ENCODE measurements at places on chromosomes 5 and 9.

- DNase-seq: peak; percentile 15
Observed at GRCh38 chr5:165837286-165837685, 2331.9 kb downstream of the MAT2B start.

DNA sequence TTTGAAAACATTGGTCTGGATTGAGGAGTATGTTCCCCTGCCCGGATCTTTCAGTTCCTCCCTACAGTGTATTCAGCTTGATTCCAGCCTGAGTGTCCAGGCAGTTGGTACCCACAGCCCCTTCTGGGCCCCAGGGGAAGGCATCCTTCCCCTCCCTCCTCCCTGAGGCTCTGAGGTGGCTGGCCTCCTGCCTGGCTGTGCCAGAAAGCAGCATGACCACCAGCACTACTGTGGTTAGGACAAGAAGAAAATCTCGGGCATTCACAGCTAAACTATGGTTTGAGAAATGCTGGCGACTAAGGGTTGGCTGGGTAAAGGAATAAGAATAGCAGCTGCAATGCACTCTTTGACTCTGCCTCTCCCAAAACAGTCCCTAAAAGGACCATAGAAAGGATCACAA, 84.6 kb upstream of the LIFR start:
- DNase-seq: no peak

DNA sequence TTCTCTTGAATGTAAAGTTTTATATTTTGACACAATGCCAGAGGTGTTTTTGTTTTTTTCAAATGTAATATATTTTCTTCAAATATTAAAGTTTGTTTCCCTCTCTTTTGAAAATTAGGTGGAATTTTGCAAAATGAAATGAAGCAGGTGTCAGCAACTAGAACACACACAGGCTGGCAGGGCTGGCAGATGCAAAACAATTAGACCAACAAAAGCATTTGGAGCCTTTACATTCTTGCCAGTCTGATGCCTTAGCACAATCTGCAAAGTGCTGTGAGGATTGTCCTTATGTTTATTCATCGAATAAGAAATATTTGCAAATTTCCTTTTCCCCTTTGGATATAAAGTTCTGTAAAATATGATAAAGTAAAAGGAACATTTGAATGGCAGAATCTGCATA, 1063.9 kb downstream of the CDH9 start:
- no peak for DNase-seq

- no peak for DNase-seq
Observed at GRCh38 chr9:10649076-10649475, 36.3 kb upstream of the PTPRD start.

DNA sequence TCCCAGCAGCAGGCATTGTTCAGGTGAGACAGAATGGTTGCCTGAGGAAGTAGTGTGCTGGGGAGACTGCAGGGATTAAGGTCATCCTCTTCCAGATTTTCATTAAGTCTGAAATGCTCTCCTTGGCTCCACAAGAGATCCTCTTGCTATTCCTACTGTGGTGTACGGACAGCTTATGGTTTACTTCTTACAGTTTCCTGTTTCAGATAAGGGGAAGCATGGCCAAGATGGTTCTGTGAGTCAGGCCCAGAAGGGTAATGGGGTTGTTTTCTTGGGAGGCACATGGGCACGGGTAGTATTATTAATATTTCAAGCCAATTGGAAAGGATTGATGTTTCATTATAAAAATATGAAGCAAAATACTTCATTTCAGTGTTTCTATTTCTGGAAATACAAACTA, 42.9 kb downstream of the GLRX start:
- peak; percentile 35 for DNase-seq

- DNase-seq: no peak
Observed at GRCh38 chr5:146296245-146296644, 42.4 kb upstream of the POU4F3 start.

DNA sequence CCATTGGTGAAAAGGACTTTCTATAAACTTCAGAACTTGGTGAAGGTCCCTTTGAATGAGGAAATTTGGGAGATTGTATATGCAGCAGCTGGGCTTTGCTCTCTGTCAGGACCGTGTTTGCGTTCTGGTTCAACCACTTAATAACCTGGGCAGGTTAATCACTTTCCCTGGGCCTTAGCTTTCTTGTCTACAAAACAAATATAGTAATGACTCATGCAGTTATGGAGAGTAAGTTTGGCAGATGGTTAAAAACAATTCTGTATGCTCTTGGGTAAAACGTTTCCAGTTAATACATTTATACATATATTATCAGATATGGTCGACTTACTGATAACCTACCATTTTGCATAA, 197.0 kb downstream of the ARHGEF28 start:
- DNase-seq: no peak

GRCh38 chr5:143244000-143244736, 159.3 kb downstream of the NR3C1 start:
- DNase-seq: no peak

DNA sequence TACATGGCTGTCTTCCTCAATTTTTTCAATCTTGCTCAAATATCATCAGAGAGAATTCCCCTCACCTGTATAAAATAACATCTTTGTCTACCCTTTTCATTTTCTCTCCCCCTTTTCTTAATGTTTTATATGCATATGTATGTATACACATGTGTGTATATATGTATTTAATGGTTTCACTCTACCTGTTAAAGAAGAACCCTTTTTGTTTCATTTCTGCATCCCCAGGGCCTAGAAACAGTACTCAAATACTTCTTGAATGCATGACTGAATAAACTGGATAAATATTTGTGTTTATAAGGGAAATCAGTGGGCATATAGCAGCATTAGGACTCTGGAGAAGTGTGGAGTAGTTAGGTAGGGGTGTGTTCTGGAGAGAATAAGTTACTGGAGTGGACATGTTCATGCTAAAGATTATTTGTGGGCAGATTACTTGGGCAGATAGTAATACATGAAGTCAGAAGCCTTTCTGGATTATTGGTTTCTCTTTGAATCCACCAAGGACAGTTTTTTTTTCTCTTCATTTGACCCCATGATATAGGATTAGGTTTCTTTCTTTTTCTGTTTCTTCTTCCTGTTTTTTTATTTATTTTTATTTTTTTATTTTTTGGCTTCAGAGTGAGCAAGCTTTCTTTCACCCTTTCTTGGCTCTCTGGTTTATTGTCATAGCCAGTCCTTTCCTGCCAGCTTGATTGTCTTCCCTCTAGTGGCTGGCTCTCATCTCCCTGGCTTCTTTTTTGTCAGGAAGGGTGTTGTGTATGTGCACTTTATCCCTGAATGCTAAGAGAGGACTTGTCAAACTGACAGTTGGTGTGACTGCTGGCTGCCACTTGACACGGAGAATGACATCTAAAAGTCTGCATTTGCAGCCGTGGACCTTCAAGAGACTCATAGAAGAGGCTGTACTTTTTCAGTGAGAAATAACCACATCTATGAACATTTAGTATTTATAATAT, 89.3 kb downstream of the ZCCHC7 start:
- peak; percentile 56 for DNase-seq

DNA sequence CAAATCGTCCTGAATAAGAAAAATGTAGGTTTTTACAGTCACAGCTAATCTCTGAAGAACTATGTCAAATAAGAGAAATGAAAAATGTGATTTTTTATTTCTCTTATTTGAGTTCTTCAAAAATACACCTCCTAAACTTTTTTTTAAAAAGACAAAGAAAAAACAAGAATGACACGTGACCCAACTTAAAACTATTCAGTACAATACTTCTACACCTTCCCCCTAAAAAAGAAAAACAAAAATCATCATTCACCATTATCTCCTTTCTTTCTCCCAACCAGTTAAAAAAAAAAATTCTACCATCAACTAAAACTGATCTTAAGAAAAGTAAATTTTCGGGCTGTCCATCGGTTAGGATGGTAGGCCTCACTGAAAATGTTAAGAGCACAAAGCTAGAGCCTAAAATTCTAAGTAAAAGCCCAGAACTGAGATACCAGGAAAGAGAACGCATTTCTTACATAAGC, 2.1 kb downstream of the RNF145 start:
- no peak for DNase-seq

GRCh38 chr9:17802249-17802857, 223.5 kb downstream of the SH3GL2 start:
- peak; percentile 3 for DNase-seq

GRCh38 chr9:120353506-120353905, 226.5 kb downstream of the CDK5RAP2 start:
- no peak for DNase-seq

DNA sequence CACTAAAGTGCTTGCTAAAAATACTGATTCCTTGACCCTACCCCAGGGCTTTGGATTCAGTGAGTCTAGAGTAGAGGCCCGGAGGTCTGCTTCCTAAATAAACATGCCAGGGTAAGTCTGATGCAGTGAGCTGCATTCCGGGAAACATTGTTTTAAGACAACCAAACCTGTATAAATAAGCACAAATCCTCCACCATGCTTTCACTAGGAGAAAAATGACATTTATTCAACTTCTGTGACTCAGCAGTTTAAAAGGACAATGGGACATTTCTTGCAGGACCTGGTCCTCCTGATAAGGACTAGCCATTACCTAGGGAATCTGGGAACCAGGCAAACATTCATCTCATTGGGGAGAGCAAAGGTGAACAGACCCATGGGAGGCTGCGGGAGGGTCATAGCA, 335.3 kb downstream of the MLLT3 start:
- DNase-seq: no peak

GRCh38 chr5:150000990-150001659, 586 bp downstream of the HMGXB3 start:
- no peak for DNase-seq

DNA sequence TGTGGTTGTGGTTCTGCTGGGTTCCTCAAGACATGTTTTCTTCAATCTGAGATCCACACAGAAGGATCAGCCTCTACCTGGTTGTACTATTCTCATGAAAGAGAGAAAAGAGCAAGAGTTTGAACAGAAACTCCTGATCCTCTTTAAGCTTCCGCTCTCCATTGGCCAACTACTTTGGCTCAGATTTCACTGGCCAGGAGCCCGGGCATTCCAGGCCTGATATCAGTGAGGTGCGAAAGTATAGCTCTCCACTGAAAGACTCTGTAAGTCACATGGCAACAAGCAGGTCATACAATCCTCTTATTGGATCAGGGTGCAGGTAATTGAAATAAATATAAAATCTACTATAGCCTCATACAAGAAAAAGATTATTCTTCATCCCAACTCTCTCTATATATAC, 920.5 kb downstream of the TLE4 start:
- DNase-seq: no peak

GRCh38 chr5:42770003-42770402, 13.4 kb downstream of the CCDC152 start:
- no peak for DNase-seq

DNA sequence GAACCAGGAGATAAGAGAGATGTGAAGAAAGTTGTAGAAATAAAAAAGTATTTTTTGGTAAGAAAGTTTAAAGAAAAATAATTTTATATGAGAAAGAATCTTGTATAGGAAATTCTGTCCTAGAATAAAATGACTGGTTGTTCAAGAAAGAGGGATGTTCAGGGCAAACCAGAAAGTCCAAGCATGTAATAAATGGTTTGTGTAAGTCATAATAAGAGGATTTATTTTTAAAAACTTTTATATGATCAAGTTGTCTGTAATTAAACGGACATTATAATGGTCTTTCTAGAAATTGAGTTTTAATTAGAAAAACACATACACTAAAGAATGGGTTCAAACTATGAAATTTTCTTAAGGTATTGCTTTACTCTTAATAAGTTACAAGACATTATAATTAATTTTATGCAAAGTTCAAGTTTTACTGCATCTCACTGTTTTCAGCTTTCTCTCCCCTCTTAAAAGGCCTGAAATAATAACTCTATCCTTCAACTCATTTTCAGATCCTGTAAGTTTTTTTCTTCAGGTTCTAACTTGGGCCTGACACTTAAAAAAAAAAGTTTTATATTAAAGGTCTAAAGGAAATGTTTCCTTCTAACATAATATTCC, 56.1 kb upstream of the ZNF300 start:
- DNase-seq: no peak

DNA sequence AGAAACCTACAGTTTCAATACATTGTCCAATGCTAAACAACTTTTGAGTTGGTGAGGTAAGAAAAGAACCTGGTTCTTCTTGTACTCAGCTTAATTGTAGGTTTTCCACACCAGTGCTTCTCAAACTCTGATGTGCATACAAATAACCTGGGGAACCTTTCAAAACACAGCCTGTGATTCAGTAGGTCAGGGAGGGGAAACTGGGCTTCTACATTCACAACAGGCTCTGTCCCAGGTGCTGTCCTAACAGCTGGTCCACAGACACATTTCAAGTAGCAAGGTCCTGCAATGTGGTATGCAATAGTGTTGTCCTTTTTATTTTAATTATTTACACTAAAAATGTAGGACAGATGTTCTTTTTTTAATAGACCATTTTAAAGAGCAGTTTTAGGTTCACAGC, 47.4 kb upstream of the SNCAIP start:
- no peak for DNase-seq

GRCh38 chr9:81410201-81410600, 279.1 kb downstream of the TLE1 start:
- no peak for DNase-seq

GRCh38 chr5:140113180-140113698, 670 bp upstream of the PURA start:
- no peak for DNase-seq

DNA sequence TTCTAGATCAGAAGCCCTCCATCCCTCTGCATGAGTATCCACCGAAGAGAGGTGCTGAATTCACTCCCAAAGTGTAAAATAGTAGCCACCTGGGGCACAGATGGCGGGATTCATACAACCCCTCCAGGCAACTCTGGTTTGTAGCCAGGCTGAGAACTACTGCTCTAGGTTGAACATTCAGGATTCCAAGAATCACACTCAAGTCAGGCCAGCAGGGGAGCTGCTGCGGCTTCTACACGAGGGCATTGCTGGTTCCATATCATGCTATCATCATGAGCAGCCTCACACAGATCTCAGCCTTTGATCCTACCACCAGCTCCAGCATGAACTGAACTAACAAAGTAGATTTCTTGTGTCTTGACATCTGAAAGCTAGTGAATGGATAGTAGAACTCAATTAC, 367.9 kb downstream of the DIRAS2 start:
- no peak for DNase-seq

GRCh38 chr5:120539471-120539870, 75.4 kb downstream of the PRR16 start:
- no peak for DNase-seq

DNA sequence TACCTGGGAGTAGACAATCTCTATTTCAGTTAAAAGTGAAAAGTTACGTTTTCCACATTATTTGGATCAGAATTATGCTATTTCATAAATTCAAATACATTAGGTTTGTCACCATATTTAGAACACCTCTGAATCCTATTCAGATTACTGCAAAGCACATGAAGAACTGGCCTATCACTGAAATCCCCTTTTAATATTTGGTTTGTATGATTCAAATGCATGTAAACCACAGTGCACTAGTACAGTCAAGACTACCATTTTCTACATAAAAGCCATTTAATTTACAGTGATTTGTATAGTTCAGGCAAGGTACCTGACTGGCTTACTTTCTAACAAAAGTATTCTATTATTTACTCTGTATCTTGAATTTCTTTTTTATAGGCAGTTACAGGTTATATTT, 212.5 kb downstream of the MEF2C start:
- DNase-seq: no peak

- no peak for DNase-seq
Observed at GRCh38 chr5:169934990-169935389, 45.3 kb downstream of the INSYN2B start.
